ENCODE measurements at places on chromosomes 2 and 18.

DNA sequence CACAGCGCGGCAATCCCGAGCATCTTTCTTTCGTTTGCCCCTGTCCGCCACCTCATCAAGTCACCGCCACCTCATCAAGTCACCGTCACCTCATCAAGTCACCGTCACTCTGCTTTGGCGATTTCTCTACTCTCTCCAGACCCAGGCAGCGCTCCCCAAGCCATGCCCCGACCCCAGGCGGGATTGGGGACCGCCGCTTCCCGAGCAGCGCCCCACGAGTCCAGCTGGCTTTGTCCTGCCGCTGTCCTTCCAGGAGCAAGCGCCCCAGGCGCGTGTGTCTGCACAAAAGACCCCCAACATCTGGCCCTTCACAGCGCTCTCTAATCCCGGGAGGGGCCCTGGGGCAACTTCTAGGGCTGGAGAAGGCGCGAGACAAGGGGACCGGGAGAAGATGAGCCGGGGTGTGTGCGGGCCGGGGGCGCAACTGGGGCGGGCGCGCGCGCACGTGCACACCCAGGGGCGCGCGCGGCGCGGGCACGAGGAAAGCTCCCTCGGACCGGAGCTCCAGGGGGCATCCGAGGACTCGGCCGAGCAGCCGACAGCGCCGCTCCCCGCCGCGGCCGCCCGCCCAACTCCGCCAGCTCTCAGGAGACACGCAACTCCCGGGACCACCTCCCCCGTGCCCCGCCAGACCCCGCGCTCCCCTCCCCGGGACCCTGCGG, 633 bp upstream of the RNF152 start:
- peak; percentile 24 for DNase-seq

- DNase-seq, result no peak
Observed at GRCh38 chr2:43218155-43218701, 8.2 kb downstream of the ZFP36L2 start.

GRCh38 chr2:208315081-208315788, 49.2 kb downstream of the PIKFYVE start:
- DNase-seq, result no peak

DNA sequence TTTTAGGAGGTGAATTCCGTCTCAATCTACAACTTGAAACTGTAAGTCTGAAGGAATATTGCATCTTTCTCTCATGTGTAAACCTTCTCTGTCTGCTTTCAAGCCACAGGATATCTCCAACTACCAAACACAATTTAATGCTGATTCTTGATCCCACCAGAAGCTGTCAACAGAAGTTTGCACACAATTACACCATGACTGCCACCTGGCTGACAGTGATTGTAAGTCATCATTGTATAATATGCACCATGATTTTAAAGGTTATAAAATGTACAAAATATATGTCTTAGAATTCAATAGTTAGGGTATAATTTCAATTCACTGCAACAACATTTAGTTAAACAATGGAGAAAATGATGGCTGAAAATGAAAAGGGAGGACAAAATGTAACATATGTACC, 18.4 kb downstream of the PREPL start:
- DNase-seq, result peak; percentile 36

GRCh38 chr2:26170795-26171194, 2.1 kb upstream of the GAREM2 start:
- DNase-seq, result no peak

- peak; percentile 24 for DNase-seq
Observed at GRCh38 chr2:60565472-60565871, 12.0 kb upstream of the BCL11A start.

GRCh38 chr2:191912764-191913163, 65.9 kb upstream of the CAVIN2 start:
- no peak for DNase-seq

- no peak for DNase-seq
Observed at GRCh38 chr18:73976433-73976832, 171.2 kb downstream of the FBXO15 start.

Data from BE2C (cell line).